Activated effector memory CD4-positive, alpha-beta T cell treated with anti-CD3 and anti-CD28 coated beads, Interleukin-2, amount 50 U/mL, for 16 hours (primary cell): ENCODE measurements at places on chromosomes 11 and 22.

DNA sequence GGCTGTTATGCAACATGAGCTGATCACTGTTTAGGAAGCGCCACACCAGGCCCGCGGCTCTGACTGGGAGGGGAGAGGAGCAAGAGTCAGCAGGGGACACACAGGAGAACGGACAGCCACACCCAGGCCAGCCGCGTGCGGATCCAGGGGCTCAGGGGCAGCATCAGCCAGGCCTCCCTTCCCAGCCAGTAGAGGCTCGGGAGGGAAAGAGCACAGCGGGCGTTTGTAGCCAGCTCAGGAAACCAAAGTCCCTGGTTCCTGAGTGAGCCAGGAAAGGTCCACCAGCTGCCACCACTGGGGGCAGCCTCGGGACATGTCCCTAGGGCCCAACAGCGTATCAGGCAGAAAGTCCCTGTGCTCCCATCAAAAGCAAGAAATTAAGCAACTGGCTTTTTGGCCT, 71.8 kb upstream of the PITPNB start:
- peak; percentile 38 for DNase-seq

GRCh38 chr11:107044503-107044902, 26.2 kb upstream of the GUCY1A2 start:
- no peak for DNase-seq

DNA sequence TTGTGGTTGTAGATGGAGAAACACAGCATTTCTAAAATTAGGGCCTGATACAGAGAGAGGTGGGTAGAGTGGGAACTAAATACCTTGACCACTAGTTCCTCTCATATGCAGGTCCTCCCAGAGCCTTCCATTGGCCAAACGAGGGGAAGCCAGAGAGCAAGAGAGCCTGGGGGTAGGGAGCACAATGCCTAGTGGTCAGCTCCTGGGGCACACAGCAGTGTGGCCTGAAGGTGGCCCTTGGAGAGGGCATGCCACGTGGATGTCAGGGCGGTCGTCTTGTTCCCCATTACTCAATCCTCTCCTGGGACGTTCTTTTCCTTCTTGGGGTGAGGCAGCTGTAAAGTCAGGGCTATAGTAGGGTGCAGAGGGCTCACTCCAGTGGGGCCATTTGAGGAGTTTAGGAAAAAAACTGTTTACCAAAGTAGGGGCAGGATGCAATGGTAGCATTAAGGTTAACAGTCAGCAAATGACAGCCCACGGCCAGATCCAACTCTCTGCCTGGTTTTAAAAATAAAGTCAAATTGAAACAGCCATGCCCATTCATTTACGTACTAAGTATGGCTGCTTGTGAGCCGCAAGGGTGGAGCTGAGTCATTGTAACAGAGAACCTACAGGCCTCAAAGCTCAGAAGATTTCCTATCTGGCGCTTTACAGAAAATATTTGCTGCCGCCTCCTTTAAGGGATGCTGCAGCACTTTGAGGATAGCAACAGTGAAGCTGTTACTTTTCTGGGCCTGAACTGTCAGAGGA, 7.6 kb downstream of the MYO18B start:
- DNase-seq: no peak

GRCh38 chr11:132456751-132457328, 1075.5 kb downstream of the OPCML start:
- DNase-seq: no peak

DNA sequence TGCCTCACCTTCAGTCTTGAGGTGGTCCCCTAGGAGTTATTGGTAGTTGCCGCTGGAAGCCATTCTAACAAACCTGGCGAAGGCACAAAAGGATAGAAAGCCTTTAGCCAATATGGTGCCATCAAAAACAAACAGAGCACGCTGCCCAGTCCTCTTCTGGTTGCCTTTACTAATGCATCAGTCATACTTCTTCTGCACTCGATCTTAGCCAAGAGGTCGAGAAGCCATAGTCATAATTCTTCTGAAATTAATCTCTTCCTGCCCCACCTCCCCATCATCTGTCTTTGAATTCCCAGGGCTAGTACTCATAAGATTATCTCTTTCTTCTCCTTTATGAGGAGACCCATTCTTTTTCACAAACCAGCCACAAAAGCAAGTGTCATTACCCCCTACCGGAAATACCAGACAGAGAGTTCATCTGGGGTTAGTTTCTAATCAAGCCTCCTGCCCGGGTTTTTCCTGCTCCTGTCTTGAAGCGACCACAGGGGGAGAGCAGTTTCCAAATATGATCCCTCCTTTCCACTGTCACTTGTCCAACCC, 21.4 kb upstream of the EHF start:
- DNase-seq: no peak

DNA sequence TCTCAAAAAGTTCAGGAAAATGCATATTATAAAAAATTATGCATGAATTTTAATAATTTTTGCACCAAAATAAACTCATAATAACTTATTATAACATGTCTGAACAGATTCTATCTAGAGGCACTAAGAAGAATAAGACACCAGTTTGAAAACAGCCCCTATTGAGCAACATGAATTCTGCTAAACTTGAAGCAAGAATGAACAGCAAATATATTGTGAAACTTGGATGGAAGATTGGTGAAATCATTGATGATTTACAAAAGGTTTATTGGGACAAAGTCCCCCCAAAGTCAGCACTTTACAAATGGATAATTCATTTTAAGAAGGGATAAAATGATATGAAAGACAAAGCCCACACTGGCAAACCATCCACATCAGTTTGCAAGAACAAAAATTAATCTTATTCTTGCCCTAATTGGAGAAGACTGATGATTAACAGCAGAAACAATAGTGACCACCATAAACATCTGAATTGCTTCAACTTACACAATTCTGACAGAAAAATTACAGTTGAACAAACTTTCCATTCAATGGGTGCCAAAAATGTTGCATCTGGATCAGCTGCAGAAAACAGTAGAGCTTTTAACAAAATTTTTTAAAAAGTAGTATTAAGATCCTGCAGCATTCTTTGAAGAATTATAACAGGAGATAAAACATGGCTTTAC, 257.5 kb upstream of the FAT3 start:
- no peak for DNase-seq

DNA sequence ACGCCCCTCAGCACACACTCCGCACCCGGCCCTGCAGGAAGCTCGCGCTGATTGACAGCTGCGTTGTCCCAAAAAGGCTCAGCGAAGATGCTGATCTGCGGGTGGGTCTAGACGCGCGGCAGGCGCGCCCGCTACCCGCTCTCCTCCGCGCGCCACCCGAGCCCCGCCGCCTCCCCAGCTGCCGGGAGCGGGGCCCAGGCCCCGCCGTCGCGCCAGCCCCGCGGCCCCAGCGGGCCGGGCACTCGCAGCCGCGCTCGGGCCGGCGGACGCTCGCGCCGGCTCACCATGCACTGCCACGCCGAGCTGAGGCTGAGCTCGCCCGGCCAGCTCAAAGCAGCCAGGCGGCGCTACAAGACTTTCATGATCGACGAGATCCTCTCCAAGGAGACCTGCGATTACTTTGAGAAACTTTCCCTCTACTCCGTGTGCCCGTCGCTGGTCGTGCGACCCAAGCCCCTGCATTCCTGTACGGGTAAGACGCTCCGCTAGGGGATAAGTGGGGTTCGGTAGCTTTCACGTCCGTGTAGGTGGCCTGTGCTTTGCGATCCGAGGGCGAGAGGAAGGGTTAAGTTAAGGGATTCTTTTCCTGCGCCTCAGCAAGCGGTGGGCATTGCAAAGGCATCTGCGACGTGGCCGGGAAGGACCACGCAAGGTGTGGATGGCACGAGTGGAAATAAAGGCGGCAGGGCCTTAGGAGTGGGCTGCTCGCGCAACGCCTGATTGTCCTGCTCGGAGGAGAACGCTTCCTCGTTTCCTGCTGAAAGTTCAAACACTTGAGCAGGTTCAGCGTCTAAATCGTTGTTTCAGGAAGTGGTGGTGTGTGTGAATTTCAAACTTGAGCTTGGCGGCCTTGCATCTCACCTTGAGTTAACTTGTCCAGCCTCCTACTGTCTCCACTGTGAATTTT, at the start of gene BARX2:
TSS of gene BARX2 (plus strand) at position 98 of the 907 bp plus-strand sequence. CDS start at position 286, 188 bp downstream.
- DNase-seq: no peak
